ENCODE measurements at places on chromosomes 13 and 19.

DNA sequence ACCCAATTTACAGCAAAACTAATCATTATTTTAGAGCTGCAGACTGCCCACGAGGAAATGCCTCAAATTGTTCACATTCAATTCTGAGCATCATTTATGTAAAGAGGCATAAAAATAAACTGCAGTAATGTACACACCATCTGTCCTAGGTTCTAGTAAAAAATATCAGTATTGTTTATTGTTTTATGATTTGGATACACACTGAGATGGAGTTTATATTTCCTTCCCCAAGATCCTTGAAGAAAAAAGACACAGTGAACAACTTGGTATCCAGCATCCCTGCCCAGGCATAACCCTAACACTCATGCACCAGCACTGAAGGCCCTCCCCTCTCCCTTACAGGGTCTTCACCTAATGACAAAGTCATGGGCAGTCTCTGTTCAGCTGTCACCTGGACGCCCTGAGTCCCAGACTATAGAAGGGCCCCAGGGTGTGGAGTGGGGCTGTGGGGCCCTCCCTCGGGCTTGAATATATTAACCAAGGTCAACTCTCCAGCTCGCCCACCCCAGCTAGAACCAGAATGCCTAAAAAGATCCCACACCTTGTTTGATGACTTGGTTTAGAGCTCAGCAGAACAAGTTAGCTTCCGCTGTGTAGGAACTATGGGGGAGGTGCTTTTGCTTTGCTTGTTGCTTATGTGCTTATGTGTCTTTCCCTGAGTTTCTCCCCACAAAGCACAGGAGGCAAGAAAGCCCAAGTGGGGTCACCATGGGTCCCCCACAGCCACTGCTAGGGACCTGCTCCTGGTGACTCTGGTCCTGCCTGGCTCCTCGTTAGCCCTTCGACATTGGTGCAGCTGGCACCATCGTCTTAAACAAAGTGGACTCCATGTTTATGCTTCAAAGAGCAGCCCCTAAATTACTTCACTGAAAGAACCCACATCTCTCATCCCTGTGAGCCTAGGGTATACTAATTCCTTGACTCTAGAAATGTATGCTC is 111.1 kb downstream of the COL4A1 start:
- no peak for DNase-seq

DNA sequence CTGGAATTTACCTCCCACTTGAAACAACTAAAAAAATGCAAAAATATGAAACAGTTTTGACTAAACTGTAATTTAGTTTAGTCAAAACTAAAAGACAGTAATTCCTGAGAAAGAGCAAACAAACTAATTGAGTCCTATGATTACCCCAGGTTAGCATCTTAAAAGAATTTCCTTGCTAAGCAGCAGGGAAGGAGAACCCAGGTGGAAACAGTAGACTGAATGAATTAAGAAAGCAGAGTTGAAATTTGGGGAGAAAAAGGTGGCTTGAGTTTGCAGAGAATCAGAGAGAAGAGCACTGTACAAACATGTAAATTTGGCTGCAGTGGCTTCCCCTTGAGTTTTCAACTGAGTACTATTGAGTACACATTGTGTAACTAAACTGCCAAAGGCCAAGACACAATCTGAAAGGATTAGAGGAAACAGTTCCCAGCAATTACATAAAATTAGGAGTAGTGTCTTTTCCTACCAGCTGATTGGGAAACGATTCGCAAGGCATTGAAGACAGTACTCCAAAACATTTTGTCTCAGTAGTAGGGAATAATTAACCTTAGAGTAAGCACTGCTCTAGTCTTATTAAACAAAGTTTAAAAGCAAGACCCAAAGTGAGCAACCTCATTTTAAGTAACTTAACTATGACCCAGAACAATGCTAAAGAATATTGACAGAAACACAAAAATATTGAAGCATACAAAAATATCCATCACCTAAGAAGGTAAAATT is 820.5 kb downstream of the DACH1 start:
- DNase-seq = no peak

DNA sequence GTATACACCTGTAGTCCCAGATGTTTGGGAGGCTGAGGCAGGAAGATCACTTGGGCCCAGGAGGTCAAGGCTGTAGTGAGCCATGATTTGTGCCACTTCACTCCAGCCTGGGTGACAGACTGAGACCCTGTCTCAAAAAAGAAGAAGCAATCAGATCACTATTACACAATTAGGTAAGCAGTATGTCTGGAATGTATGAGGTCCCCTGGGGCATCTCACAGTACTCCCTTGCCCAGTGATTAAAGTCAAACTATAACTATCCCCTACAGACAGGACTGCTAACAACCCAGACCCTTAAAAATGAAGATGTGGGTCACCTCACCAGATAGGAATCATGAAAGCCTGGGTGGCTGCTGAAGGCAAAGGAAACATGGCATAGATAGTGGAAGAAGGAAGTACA is 9.4 kb upstream of the PAN3 start:
- no peak for DNase-seq

- DNase-seq = no peak
Measured at GRCh38 chr13:48232420-48233045, 473 bp upstream of the ITM2B start.

- no peak for DNase-seq
Measured at GRCh38 chr19:54094426-54095000, 6.1 kb downstream of the OSCAR start.

All from H9 (cell line).